ENCODE measurements at places on chromosomes 3 and 15.

GRCh38 chr15:49064281-49064653 is 18.0 kb upstream of the SECISBP2L start:
- no peak for DNase-seq

- DNase-seq: no peak
Measured at GRCh38 chr3:123070510-123070909, 3.7 kb downstream of the PDIA5 start.

GRCh38 chr3:25156626-25157025 is 271.4 kb upstream of the RARB start:
- no peak for DNase-seq

DNA sequence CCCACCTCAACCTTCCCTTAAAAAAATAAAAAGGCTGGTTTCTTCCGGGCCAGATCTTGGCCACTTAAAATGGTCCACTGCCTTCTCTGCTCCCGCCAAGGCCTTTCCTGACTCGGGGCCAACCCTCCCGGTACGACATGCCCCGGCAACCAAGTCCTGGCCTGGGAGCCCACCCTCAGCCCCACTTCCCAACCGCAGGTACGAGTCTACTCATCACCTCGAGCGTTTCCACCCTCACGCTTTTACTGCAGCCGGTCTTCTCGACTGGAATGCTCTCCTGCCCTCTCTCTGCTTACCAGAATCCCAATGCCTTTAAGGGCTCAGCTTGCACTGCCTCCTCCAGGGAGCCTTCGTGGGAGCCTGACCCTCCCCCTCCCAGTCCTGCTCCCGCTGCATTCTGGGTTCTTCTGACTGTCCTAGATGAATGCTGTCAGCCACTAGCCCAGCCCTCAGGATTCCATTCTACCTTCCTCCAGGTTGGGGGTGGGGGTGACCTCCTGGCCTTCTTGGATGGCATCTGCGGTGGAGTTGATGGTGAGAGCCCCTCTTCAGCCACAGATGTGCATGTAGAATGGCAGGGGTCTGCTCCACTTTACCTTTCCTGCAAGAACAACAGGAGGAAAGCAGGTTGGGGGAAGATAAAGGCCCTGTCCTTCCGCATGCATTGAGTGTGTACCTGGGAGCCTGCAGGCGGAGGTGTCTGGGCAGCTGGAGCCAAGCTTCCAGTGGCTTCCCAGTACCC is 1.1 kb upstream of the CSRNP1 start:
- DNase-seq: no peak

- DNase-seq: no peak
Measured at GRCh38 chr3:32410367-32411246, 19.0 kb downstream of the CMTM7 start.

GRCh38 chr15:66803182-66803729 is 101.2 kb downstream of the SMAD6 start:
- no peak for DNase-seq

GRCh38 chr3:46675843-46676567 is 17.5 kb downstream of the ALS2CL start:
- DNase-seq: no peak

DNA sequence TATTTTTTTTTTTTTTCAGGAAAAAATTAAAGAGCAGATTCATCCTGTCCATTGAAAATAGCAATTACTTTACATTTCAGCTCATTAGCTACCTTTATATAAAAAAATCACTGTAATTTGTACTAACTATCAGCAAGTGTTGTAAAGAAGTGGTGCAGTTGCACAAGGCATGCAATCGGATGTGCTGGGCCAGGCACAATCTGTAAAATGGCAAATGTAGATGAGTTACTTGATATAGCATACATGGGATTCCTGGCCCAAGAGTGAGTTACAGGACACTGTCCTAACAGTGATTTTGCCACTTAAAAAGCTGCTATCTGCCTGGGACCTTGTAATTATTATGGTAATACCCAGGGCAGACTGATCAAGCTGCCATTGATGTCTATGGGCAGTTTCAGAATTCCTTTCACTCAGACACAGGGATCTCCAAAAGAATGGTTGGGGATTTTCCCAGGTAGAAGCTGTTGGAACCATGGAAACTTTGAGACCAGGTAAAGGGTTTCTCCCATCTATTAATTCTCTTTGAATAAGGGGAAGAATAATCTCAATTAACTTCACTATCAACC is 182.2 kb upstream of the ICE2 start:
- no peak for DNase-seq

GRCh38 chr15:45762726-45763125 is 127.9 kb downstream of the SQOR start:
- DNase-seq: no peak

DNA sequence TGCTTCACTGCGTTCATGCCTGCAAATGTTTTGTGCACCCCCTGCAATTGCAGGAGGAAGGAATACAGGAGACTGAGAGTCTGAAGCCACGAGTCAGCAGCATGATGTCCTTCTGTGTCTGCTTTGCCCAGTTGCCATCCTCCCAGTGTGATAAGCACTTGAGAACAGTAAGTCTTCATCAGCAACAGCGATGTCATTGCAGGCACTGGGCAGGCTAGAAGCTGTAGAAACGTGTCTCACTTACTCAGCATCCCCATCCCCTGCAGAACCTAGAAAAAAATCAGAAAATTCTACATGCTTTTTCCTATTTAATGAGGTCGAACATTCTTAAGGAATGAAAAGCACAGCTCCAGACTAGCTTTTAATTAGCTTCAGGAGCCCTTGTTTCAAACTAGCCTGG is 156.5 kb upstream of the LPP start:
- DNase-seq: no peak

All from stimulated activated CD8-positive, alpha-beta memory T cell treated with anti-CD3 and anti-CD28 coated beads, Interleukin-15, amount 100 ng/mL, for 48 hours (primary cell).